ENCODE measurements at places on chromosomes 2 and 18.

- DNase-seq = no peak
These were observed 350.2 kb downstream of the CYRIA start for GRCh38 chr2:16315458-16315835.

- DNase-seq = no peak
These were observed 136.3 kb downstream of the OLA1 start for GRCh38 chr2:174112073-174112472.

- DNase-seq = peak; percentile 33
These were observed 15.3 kb downstream of the STRN start for GRCh38 chr2:36951027-36951518.

DNA sequence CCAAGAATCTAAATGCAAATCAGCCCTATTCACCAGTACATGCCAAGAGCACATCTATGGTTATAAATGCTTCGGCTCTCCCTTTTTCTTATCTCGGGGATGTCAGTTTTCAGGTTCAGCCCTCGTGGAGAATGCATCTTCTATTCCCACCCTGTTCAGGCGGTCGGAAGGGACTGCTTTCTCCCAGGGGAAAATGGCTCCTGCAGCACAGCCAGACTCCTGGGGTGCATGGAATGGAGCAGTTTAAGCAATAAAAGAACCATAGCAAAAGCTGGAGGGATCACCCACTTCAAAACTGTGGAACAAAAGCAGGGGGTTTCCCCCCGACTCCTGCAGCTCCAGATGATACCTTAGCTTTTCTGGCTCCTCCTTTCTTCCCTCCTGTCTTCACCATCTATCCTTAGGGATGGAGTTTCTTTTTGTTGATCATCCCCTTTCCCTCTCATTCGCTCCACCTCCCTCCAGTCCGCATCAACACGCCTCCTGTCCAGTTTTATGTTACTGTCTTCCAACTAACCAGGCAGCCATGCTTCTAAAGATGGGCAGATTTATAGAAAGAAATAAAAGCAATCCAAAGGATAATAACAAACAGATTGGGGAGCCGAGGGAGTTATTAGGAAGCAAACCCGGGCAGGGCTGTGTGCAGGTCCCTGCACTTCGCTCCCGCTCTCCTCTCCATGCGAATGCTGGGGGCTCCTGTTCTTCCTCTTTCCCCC, 356.2 kb upstream of the SMIM21 start:
- DNase-seq = no peak

- no peak for DNase-seq
These were observed 132.8 kb downstream of the CYP26B1 start for GRCh38 chr2:72014831-72015230.
